ENCODE measurements at places on chromosomes 13 and 19.

DNA sequence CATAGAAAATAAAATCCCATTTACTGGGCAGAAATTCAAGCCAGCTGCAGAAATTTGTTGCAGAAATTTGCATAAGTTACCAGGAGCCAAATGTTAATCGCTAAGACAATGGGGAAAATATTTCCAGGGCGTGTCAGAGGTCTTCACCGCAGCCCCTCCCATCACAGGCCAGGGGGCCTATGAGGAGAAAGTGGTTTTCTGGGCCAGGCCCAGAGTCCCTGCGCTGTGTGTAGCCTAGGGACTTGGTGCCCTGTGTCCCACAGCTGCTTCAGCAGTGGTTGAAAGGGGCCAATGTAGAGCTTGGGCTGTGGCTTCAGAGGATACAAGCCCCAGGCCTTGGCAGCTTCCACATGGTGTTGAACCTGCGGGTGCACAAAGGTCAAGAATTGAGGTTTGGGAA, 278.9 kb upstream of the PCDH9 start:
- DNase-seq: no peak

- DNase-seq: no peak
These were observed 173.0 kb downstream of the KLF12 start for GRCh38 chr13:73961181-73961580.

DNA sequence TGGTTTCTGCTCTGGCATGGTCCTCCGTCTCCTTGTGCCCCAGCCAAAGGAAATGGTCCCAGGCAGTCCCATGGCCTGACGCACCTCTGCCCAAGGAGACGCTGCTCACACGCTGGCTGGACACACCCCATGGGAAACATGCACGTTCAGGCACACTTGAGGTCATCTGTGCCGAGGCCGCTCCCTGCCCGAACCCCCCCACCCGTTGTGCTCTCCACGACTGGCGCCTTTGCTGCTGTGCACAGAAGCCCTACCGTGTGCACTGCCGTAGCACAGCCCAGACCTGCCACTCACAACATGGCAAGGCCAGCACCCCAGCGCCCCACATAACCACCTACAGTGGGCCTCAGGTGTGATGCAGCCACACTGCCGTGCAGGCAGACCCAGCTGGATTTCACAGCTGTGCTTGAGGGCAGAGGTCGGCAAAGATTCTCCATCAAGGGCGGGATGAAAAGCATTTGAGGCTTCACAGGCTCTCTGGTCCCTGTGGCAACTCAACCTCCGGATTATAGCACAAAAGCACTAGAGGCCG, 65.7 kb downstream of the SPACA7 start:
- no peak for DNase-seq

DNA sequence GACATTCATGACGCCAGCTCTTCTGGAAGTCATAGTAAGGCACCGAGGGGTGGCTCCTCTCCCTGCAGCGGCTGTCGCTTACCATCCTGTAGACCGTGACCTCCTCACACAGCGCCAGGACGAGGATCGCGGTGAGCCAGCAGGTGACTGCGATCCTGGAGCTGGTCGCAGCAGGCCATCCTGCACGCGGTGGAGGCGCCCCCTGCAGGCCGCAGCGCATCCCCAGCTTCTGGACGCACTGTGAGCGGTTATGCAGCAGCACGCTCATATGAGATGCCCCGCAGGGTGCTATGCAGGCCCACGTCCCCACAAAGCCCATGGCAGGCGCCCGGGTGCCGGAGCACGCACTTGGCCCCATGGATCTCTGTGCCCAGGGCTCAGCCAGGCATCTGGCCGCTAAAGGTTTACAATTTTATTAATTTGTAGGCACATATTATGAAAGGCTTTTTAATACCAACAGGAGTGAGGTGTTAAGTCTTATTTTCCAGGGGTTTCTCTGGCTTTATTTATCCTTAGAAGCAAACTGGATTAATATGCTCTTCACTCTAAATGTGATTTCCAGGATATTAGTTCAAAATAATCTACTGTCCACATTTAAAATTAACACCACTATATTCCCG, 35.6 kb upstream of the PSPC1 start:
- DNase-seq: peak; percentile 54

DNA sequence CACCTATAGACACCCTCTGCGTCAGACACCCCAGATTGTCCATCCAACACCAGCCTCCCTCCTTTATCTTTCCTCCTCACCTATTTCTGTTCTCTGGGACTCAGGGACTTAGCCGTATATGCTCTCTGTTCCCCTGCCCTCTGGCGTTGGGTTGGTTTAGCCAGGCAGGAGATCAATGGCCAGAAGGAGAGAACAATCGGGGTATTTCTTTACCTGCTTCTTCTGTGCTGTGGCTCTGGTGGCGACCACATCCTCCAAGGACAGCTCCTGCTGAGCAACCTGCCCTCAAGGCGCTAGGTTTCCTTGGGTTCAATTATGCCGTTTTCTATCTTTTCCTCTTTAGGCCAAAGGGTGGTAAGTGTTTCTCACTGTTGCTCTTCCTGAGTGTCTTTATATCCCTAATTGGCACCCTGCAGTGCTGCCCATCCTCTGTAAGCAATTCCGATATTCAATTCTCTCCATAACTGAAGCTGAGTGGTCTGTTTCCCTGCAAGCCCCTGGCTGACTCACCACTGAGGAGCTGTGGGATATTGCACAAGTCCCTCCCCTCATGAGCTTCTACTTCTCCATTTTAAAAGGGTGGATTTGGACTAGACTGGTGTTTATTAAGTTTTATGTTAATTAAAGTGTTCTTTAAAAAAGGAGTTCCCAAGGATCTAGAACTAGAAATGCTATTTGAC, 63.7 kb upstream of the TMTC4 start:
- no peak for DNase-seq

GRCh38 chr13:65943024-65943423, 1287.1 kb downstream of the PCDH9 start:
- no peak for DNase-seq

DNA sequence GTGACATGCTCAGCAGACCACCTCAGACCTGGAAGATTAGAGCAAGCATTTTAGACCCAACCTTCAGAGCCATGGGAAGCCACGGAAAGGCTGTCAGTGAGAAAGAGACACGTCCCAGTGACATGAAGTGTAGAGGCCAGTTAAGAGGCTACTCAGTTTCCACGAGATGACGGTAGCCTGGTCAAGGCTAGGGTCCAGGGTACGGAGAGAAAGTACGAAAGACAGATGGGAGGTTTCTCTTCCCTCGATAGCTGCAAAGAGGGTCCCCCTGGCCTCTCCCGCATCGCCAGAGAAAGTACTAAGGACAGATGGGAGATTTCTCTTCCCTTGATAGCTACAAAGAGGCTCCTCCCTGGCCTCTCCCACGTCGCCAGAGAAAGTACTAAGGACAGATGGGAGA, 8.6 kb downstream of the ZSCAN5A start:
- DNase-seq: no peak

GRCh38 chr19:2478278-2478755, 2.4 kb downstream of the GADD45B start:
- peak; percentile 61 for DNase-seq

DNA sequence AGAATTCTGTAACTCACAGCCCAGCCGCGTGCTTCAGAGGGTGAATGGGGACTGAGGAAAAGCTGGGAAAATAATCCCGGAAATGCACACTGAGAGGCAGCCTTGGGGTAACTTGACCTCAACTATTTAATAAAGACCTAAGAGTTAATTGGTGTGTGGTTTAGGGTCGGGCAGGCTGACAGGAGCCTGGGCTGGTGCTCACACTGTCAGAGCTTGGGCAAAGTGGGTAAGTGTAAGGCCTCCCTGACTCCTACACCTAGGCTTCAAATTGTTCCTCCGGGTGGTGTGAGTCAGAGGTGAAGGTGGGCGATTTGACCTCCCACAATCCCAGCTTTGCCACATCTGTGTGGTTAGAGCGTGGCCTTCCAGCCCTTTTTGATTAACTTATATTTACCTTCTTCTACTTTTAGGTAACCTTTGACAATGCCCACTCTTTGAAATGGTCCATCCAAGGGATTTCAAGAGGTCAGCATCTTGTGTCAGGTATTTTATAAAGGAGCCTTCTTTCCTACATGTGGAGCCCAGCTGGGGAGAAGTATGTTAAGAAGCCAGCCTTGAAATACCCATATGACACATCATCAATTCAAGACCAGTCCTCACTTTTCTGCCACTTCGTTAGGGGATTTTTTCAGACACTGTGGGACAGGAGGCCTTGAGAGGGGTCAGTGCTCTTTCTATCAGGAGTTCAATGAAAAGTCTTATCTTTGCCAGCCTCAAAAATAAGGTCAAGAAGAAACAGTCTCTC, 114.2 kb downstream of the NUFIP1 start:
- DNase-seq: no peak

DNA sequence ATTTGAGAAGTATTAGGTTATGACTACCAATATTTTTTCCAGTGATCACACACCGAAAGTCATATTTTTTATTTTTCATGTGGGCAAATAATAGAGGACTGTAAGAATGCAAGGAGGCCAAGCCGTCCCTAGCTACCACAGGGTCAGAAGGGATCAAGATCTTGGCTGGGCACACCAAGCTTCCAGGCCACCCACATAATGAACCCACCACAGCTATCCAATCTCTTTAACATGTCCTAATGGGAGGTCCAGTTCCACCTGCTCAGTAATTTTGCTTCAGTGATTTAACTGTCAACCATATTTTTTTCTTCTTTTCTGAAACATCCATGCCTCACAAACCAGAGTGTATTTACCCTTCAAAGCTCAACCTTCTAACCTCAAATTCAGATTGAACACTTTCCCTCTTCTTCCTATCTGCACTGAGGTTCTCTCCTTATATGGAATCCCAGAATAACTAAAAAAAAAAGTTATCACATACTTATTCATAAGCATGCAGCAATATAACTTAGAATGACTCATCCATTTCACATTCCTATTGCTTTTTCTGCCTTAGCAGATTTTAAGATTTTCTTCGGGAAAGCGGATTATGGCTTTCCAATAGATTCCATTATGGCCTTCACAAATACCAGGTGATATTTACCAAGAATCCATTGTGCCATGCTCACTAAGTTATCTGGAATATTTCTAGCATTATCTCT, 12.2 kb downstream of the ARGLU1 start:
- DNase-seq: no peak

DNA sequence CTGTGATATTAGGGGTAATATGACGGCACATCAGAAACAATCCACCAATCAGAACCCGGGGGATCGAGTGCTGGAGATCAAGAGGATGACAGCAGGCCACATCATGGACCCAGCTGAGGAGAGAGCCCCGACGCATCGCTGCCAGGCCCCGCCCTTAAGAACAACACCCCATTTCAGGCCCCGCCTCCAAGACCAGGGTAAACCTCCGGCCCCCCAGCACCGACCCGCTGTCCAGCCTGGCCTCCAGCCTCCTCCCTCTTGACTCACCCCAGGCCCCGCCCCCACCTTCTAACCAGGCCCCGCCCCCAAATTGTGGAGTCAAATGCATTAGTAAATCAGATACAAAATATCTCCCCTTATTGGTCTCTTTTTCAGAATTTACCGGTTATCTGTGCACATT, 4.7 kb upstream of the ZNF611 start:
- DNase-seq: no peak

GRCh38 chr13:69243366-69243765, 864.3 kb upstream of the ATXN8OS start:
- DNase-seq: no peak

DNA sequence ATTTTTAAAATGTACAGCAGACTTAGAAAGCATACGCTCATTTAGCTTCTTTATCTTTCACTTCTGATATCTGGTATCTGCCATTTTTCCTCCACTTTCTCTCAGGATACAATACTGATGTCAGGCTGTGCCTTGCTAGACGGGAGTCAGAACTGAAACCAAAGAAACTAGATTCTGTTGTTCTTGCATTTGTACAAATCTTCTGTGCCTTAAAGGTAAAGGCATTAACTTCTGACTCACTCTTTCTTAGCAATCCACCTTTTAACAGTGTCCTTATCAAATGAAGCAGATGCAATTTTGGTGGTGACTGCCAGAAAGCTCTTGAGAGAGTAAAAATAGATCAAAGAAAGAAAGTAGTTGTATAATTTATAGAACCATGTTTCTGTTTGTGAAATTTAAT, 370.4 kb downstream of the PCDH20 start:
- no peak for DNase-seq

GRCh38 chr19:6044056-6044805, 66.1 kb downstream of the RFX2 start:
- DNase-seq: no peak

GRCh38 chr13:31385540-31385939, 185.8 kb downstream of the B3GLCT start:
- DNase-seq: no peak

- DNase-seq: peak; percentile 80
These were observed 31.9 kb upstream of the FEM1A start for GRCh38 chr19:4759388-4760284.

GRCh38 chr19:34179066-34179465, 6.8 kb downstream of the LSM14A start:
- no peak for DNase-seq

- DNase-seq: no peak
These were observed 679.1 kb upstream of the SPRY2 start for GRCh38 chr13:81020010-81020409.

- DNase-seq: no peak
These were observed 47.2 kb downstream of the RFX2 start for GRCh38 chr19:6062961-6063575.

- DNase-seq: no peak
These were observed 1416.5 kb upstream of the SPRY2 start for GRCh38 chr13:81757348-81757970.

DNA sequence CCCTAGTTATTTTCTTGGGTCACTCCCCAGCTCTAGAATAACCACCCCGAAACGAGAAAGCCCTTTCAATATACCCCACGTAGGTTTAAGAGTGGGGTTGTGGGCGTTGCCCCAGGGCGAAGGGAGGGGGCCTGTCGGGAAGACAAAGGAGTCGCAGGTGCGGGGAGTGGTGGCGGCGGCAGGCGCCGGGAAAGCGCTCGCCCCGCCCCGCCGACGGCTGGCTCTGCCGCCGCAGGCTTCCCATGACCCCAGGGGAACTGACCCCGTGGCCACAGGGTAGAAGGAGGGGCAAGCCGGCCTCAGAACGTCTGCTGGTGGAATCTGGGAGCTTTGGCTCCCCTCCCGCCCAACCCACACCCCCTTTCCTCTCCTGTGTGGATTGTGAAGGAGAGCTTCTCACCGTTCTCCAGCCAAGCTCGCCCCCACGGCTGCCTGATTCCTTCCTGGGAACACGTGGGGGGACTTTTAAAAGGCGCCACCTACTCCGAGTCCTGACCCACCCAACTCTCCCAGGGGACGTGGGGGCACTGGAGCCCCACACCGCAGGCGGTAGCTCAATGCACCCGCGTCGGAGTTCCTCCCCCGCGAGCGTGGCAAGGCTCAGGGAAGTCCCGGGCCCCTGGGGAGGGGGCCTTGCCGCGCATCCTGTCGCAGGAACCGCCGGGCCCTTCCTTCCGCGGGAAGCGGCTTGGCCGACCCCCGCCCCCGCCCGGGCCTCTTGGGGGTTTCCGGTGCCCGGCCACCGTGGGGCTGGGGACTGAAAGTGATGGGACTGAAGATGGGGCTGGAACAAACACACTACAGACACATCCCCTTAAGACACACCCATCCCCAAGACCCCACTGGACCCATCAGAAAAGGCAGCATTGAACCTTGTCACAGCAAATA, 5.5 kb downstream of the IER2 start:
- peak; percentile 82 for DNase-seq

DNA sequence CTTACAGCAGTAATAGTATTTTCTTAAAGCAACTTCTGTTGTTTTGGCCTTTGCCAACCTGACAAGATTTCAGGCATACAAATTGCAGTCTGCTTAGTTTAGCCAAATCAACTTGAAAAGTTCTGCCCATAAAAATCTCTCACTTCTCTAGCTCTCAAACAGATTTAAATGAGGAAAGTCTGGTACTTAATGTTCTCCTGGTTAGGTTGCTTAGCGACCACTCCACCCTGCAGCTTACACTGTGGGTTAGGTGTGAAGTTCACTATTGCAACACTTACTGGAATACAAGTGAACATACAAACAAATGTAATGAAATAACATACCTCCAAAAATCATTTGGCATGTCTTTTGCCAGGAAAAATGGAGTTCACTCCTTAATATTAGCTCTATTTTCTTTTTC, 178.7 kb upstream of the PCDH9 start:
- DNase-seq: no peak

Data from activated CD4-positive, alpha-beta T cell treated with anti-CD3 and anti-CD28 coated beads, Interleukin-2, Interleukin-6, amounts not matched to agents 100 ng/mL and 50 ng/mL, durations not matched to agents 16 hours and 8 hours (primary cell).